ENCODE measurements at places on chromosomes 3 and 15.
A peak's percentile ranks its signal among the peaks of the same experiment; 100 is the strongest.

DNA sequence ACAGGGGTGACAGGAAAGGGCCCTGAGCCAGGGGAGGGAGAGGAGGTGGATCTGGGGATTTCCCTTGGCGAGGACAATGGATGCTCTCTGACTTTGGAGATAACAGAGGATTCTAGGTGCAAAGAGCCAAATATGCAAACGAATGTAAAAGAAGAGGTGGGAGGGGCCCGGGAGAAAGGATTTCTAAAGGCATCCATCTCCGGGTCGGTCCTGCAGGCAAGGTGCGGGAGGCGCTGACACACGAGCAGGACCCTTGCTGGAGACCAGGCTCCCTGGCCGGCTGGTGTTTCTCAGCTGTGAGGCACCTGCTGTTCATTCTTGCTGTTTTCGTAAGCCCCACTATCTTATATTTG, 115.2 kb upstream of the TLE3 start:
- no peak for DNase-seq

- no peak for DNase-seq
These were observed 53.0 kb upstream of the CTDSPL start for GRCh38 chr3:37808656-37809055.

DNA sequence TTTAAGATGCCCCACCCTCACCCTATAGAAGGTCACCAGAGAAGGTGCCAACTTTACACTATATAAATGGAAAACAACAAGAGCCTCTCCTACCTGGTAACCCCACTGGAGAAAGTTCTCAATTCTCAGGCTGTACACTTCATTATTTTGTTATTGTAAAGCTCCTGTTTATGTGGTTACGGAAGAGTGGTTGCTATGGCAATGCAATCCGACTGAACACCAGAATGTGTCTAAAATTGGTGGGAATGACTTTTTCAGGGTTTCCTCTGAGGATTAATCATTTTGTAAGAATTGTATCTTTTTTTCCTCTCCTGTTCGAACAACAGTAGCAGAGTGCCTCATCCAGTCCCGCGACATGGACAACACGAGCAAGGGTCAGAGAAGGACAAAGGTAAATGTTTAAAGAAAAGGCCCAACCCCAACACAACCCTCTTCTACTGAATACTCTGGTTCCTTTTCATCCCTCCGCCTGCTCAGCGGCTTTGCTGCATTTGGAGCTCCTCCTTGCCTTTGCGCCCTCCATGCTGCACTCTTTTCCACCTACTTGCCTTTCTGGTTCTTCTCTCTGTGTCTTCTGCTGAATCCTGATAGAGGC, 45.3 kb downstream of the DGKG start:
- no peak for DNase-seq

DNA sequence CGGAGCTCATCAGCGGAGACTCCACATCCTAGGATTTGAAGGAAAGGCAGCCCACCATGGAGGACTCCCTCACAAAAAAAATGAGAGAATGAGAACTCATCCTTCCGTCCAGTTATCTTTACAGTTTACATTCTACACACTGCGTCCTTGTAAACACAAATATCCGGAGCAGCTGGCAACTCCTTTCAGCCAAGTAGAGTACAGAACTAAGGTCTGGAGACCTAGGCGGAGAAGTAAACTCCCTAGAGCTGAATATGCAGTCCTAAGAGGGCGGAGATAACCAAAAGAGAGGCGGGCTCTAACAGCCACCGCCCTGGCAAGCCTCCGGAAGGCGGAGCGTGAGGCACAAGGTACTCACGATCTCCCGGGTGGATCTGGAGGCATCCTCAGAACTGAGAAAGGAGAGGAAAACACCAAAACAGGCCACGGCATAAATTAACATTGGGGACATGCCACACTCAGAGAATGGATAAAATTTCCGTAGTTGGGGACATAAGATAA, 924 bp upstream of the SIN3A start:
- peak; percentile 66 for DNase-seq

- no peak for DNase-seq
These were observed 26.5 kb downstream of the TM4SF18 start for GRCh38 chr3:149306751-149307434.

DNA sequence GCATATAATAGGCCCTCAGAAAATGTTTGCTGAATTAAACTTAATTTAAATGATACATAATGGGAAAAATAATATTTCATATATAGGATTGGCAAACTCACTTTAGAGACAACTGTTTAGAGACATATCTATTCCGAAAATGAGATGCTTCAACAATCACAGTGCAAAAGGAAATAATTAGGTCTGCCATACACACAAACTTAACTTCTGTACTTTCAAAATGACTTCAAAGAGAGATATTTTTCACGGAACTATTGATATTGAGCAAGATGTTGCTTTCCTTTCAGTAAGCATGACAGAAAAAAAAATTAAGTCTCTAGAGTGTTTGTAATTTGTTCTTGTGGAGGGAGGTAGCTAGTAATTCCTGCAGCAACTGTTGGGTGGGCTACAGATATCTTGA, 769.5 kb downstream of the TUSC7 start:
- no peak for DNase-seq

- DNase-seq: no peak
These were observed 730.3 kb downstream of the ZNF385D start for GRCh38 chr3:21020681-21021080.

DNA sequence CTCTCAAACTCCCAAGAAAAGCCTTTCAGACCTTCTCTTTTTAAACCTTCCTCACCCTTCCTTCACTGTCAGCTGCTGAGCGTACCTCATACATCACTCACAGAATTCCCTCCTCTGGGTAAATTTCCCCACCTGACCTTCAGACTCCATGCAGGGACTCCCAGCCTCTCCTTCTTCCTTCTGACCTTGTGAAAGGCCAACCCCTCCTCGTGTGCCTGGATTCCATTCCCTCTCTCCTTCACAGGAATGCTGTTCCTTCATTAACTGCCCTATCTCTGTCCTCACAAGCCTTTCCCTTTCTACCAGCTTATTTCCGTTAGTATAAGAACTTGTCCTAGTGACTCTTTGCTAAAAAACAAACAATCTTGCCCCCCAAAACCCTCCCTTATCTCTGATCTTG, 69.7 kb upstream of the MME start:
- no peak for DNase-seq

GRCh38 chr3:197520311-197521276, 35.2 kb downstream of the BDH1 start:
- no peak for DNase-seq

- no peak for DNase-seq
These were observed 3.1 kb downstream of the HGD start for GRCh38 chr3:120678984-120679383.

DNA sequence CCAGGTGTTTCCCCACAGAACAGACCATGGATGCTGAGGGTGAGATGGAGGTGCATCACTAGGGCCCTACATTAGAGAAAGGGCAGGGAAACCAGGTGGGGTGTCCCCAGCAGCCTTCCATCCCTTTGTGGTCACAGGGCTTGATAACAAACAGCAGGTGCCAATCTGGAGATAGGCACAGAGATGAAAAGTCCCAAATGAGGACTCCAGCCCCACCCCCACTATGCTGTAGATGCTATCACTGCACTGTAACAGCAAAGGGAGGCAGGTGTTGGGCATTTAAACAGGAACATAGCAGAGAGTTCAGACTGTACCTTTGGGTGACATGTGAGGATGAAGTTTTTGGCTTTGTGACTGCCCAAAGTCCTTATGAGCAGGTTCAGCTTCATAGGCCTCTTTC, 21.4 kb downstream of the IL20RB start:
- DNase-seq: no peak

GRCh38 chr3:127547761-127548605, 42.5 kb downstream of the TPRA1 start:
- peak; percentile 42 for DNase-seq

GRCh38 chr3:176075046-176075445, 1122.2 kb downstream of the TBL1XR1 start:
- DNase-seq: no peak

- no peak for DNase-seq
These were observed 207.1 kb downstream of the GBE1 start for GRCh38 chr3:81554388-81554787.

DNA sequence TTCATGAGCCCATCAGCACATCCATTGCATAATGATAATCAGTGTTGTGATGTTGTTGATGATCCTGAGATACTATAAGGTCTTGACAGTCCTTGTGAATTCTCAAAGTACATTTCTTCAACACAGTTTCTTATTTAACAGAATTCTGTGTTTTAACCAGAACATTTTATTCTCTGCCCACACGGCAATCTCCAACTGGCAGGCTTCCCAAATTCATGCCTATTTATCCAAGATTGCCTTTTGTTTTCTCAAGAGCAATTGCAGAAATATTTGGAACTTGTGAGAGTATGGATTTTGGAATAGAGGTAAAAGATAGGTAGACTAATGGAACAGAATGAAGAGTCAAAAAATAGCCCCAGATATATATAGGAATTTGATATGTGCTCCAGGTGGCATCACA, 116.0 kb downstream of the UACA start:
- DNase-seq: no peak

GRCh38 chr15:100241572-100242482, 99.9 kb downstream of the ADAMTS17 start:
- no peak for DNase-seq

DNA sequence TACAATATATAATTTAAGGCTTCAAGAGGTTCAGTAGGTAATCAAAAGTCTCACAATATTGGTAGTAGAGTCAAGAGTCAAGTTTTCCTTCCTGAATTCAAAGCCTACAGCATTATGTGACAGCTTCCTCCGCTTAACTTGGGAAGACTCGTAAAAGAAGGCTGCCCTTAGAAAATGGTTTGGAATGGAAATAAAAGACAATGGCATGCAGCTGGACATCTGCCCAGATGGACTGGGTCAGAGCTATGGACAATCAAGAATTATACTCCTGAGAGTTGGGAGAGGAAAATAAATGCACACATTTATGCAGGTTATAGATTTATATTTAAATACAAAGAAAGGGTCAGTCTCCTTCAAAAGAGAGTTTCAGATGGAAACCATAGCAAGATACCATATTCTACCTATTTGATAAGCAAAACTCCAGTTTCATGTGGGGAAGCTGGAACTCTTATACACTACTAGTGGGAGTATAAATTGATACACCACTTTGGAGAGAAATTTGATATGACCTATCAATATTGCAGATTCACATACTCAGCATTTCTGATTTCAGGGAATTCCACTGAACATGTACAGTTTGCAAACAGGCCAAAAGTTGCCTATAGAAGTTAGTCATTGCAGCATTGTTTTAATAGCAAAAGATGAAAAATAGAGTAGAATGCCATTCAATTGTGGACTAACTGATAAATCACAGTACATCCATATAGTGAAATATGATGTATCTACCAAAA, 6.1 kb downstream of the CRYBG3 start:
- DNase-seq: no peak

GRCh38 chr15:48333540-48333939, 2.3 kb downstream of the DUT start:
- DNase-seq: no peak

GRCh38 chr15:100468285-100468684, 60.5 kb downstream of the CERS3 start:
- DNase-seq: no peak

DNA sequence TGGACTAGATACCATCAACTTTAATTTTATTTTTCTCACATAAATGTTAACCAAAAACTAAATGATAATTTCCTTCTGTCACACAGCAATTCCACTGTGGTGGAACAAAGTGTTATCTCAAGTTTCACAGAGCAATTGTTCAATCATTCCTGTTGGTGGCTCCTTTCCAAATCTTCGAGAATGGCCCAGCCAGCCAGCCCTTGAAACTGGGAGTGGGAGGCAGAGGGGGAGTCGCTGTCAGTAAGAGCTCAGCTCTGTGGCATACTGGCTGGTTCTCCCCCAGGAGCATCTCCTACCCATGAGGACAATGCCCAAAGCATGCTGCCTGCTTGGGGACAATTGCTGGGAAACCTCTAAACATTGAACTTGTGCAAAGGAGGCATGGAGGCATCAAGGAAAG, 47.7 kb downstream of the MECOM start:
- no peak for DNase-seq

DNA sequence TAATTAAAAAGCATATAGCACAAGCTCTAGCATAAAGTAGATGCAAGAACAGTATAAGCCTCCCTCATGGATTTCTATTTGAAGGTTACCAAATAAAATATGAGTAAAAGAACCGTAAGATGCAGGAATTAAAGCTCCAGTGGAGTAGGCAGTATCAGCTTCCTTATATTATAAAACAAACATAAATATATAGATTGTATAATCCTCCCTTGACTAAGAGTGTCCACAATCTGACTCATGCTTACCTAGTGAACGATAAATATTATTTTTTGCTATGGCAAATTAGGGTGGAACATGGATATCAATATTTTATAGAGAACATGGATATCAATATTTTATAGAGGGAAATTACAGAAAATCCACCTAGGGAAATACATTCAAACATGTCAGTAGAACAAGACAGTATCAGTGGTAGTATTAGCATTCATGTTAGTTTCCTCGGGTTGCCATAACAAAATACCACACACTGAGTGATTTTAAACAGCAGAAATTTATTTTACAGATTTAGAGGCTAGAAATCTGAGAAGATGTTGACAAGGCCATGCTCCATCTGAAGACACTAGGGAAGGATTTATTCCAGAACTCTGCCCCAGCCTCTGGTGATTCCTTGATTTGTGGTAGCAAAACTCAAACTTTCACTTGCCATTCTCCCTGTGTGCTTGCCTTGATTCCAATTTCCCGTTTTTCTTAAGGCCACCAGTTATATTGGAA, 1521.3 kb downstream of the SI start:
- no peak for DNase-seq

DNA sequence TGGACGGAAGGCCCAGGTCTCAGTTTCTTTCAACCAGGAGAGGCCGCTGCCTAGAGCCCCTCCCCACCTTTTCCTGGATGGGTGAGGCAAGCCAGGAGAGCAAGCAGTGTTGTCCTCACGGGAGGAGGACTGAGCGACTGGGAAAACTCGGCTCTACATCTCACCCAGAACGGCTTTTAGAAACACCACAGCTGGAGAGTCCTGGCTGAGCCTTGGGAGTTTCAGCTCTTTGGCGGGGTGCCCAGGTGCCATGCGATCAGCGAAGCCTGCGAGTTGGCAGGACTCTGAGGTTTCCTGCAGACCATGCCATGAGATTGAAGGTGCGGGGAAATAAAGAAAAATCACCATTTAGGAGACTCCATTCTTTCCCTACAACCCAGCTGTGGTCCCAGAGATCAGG, 26.0 kb downstream of the PPCDC start:
- no peak for DNase-seq

- DNase-seq: no peak
These were observed 185.6 kb upstream of the SYNPR start for GRCh38 chr3:63092515-63092914.

DNA sequence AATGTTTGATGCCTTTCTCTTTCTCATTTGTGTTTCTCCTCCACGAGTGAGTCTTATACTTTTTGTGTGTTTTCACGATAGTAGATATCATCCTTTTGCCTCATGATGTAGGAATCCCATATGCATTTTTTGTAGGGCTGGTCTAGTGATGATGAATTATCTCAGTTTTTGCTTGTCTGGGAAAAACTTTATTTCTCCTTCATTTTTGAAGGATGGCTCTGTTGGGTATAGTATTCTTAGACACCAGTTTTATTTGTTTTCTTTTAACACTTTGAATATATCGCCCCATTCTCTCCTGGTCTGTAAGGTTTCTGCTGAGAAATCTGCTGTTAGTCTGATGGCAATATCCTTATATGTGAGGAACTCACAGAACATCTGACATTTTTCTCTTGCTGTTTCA, 18.3 kb downstream of the CEP63 start:
- no peak for DNase-seq

GRCh38 chr3:47000198-47000815, 20.8 kb downstream of the NBEAL2 start:
- DNase-seq: no peak

Data from activated CD4-positive, CD25-positive, alpha-beta regulatory T cell treated with anti-CD3 and anti-CD28 coated beads, Interleukin-2, amount 50 U/mL, for 16 hours (primary cell).